ENCODE measurements at places on chromosomes 16 and 17. TPM values are rescaled to one million over a fixed set of nuclear protein-coding genes. Genes with fewer than 3 reads are reported as not detected.

GRCh38 chr16:8850279-8850885 is 18.4 kb downstream of the CARHSP1 start:
- H3K4me3 ChIP-seq = no peak overlapping the region
- DNase-seq = no peak
- peaks cover 42% of the 10 kb centered on the region for H3K4me1 ChIP-seq

DNA sequence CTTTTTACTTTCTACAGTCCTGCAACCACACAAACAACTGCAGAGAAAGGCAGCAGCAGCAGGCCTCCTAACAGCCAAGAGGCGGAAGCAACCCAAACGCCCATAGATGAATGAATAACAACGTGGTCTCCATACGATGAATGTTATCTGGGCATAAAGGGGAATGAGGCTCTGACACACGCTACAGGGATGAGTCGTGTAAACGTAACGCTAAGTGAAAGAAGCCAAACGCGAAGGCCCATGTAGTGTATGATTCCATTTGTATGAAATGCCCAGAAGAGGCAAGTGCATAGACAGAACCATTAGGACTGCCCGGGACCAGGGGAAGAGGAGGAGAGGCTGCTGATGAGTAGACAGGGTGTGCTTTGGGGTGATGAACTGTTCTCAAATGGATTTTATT is 94.8 kb upstream of the DNAH17 start:
- H3K27ac ChIP-seq = no peak overlapping the region
- no peak for DNase-seq
- peaks cover 4% of the 10 kb centered on the region for H3K27me3 ChIP-seq
- no peaks in the 10 kb centered on the region for H3K4me1 ChIP-seq
- H3K36me3 ChIP-seq = peaks cover 11% of the 10 kb centered on the region
- no peak overlapping the region for H3K4me3 ChIP-seq

CTNS gene
- total RNA-seq = 17.2 TPM

DNA sequence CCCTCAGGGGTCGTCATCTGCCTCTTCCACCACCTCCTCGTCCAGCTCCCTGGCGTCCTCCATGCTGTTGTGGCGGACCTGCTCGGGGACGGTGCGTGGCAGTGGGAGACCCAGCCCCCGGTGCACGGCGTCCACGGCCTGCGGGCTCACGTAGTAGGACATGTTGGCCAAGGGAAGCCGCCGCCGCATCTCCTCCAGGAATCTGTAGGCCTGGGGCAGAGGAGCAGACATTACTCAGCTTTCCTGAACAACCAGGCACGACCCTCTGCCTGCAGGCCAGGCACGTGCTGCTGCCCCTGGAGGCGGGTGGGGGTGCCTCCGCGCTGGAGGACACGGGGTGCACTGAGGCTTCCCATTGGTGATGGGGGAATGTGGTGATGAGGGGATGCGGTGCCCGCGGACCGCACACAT is 17.8 kb downstream of the TELO2 start:
- H3K27me3 ChIP-seq = peaks cover 8% of the 10 kb centered on the region
- no peak overlapping the region for H3K4me3 ChIP-seq
- H3K27ac ChIP-seq = no peak overlapping the region
- H3K4me1 ChIP-seq = no peaks in the 10 kb centered on the region
- DNase-seq = no peak

DNA sequence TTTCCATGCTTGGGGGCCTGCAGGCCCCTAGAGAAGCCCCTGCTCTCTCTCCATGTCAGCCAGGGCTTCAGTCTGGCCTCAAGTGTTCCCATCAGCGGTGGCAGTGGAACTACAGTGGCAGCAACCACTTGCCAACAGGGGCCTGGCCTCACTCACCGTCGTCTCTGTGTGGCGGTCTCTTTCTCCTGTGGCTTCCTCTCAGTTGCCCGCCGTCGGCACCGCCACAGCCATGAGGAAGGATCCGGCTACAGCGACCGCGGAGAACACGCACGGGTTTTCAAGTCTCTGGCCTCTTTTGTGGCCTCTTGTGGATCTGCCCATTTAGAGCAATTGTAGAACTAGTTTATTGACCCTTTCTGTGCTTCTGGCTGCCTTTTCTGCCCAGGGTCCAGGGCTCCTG is 8.5 kb downstream of the ARMC7 start:
- DNase-seq = no peak
- H3K27ac ChIP-seq = no peak overlapping the region
- H3K4me3 ChIP-seq = no peak overlapping the region
- peaks cover 2% of the 10 kb centered on the region for H3K27me3 ChIP-seq

MT1A gene
- not detected for total RNA-seq

GRCh38 chr16:25868106-25868505 is 176.3 kb downstream of the HS3ST4 start:
- peaks cover 2% of the 10 kb centered on the region for H3K27me3 ChIP-seq
- H3K4me1 ChIP-seq = peaks cover 26% of the 10 kb centered on the region
- peaks cover 5% of the 10 kb centered on the region for H3K36me3 ChIP-seq
- peak overlapping the region; percentile 97 for H3K27ac ChIP-seq

- peaks cover 44% of the 10 kb centered on the region for H3K36me3 ChIP-seq
- H3K4me3 ChIP-seq = no peak overlapping the region
- H3K27me3 ChIP-seq = peaks cover 36% of the 10 kb centered on the region
These were observed 18.5 kb downstream of the MLYCD start for GRCh38 chr16:83917152-83918120.

- peaks cover 7% of the 10 kb centered on the region for H3K36me3 ChIP-seq
- no peak overlapping the region for H3K4me3 ChIP-seq
- no peaks in the 10 kb centered on the region for H3K27me3 ChIP-seq
- H3K27ac ChIP-seq = no peak overlapping the region
- no peak for DNase-seq
These were observed 3.4 kb upstream of the HSF5 start for GRCh38 chr17:58491510-58492045.

KRT25 gene
- total RNA-seq = not detected

- peak; percentile 54 for DNase-seq
- no peak overlapping the region for H3K4me3 ChIP-seq
- peaks cover 8% of the 10 kb centered on the region for H3K4me1 ChIP-seq
- peaks cover under 1% of the 10 kb centered on the region for H3K36me3 ChIP-seq
- no peak overlapping the region for H3K27ac ChIP-seq
- peaks cover 2% of the 10 kb centered on the region for H3K27me3 ChIP-seq
These were observed 17.7 kb downstream of the CCL17 start for GRCh38 chr16:57422026-57422944.

CRYBA1 gene
- total RNA-seq = 2.7 TPM

- no peak for DNase-seq
- no peak overlapping the region for H3K27ac ChIP-seq
- H3K36me3 ChIP-seq = no peaks in the 10 kb centered on the region
These were observed 1.4 kb upstream of the NRN1L start for GRCh38 chr16:67883146-67883871.

TMEM100 gene
- 1.4 TPM for total RNA-seq

- H3K4me1 ChIP-seq = peaks cover 4% of the 10 kb centered on the region
- H3K36me3 ChIP-seq = peaks cover 5% of the 10 kb centered on the region
- H3K4me3 ChIP-seq = no peak overlapping the region
- H3K27me3 ChIP-seq = no peaks in the 10 kb centered on the region
- H3K27ac ChIP-seq = no peak overlapping the region
These were observed 41.7 kb downstream of the ANKFY1 start for GRCh38 chr17:4221899-4222659.

OR3A3 gene
- total RNA-seq = not detected

SCARF1 gene
- 4.0 TPM for total RNA-seq

GRCh38 chr16:50371936-50372595 is 3.3 kb upstream of the BRD7 start:
- peak; percentile 46 for DNase-seq
- H3K27ac ChIP-seq = no peak overlapping the region
- peaks cover 13% of the 10 kb centered on the region for H3K4me1 ChIP-seq
- H3K4me3 ChIP-seq = no peak overlapping the region

DNA sequence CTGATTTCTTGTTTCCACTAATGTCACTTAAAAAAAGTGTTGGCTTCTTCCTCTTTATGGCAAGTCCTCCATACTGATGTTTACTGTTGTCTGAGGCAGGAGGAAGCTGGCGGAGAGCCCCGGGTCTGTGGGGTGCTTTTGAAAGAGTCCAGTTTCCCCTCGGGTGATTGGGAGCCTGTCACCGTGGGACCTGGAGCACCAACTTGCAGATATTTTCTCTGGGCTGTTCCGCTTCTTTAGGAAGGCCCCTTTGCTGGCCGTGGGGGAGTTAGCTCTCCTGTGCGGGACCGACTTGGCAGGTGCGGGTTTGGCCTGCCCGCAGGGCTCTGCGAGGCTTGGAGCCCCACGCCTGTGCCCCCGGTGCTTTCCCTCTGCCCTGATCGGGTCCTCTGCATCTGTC is 3.1 kb downstream of the BANP start:
- peaks cover 5% of the 10 kb centered on the region for H3K27me3 ChIP-seq
- H3K4me3 ChIP-seq = no peak overlapping the region
- no peak for DNase-seq

DNA sequence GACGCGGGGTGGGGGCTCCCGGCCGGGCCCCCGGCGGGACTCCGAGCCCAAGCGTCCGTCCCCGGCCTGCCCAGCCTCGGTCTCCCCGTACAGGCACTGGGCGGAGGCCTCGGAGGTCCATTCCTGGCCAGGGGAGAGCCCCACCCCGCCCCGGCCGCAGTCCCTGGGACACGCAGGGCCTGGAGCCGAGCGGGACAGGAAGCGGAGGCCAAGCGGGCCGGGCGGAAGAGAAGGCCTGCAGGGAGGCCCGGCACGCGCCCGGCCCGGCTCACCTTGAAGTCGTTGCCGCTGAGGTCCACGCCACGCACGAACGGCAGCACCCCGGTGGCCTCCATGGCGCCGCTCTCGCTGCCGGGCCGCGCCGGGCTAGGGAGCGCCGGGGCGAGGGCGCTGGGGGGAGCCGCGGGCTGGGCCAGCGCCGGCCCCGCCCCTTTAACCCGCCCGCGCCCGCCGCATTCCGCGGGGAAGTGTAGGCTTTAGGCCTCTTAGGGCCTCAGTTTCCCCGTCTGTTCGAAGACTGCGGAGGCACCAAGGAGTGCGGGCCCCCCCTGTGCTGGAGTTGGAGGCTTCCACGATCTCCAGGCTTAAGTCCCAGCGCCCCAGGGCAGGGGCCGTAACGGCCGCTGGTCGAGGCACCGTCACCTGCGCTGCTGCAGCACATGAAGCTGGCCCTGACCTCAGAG is at the start of gene FLII:
Gene FLII, minus strand, starts transcription at position 383 of the 683 bp plus-strand sequence. Its CDS starts 48 bp downstream, at position 335.
- H3K4me3 ChIP-seq = peak within 1 kb of the TSS; percentile 98
- no peaks in the 10 kb centered on the region for H3K4me1 ChIP-seq

GPRC5B gene
- total RNA-seq = 8.7 TPM

SCGB1C2 gene
- total RNA-seq = not detected

CDH13 gene
- total RNA-seq = 81.1 TPM

RPL27 gene
- total RNA-seq = 658 TPM

FZD2 gene
- total RNA-seq = 1.3 TPM

NAA38 gene
- total RNA-seq = 49.7 TPM

DNA sequence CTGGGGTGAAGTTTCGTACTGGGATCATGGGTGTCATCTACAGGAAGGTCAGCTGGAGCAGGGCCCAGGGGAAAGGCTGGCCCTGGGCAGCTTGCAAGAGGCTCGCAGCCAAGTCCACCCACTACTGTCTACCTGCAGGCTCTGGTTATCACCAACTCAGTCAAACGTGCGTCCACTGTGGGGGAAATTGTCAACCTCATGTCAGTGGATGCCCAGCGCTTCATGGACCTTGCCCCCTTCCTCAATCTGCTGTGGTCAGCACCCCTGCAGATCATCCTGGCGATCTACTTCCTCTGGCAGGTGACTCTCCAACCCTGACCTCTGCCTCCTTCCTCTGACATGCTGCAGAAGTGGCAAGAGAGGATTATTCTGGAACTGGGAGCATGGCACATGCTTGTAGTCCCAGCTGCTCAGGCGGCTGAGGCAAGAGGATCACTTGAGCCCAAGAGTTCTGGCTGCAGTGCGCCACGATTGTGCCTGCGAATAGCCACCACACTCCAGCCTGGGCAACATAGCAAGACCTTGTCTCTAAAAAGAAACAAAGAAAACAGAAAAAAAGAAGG is 29.2 kb downstream of the ABCC3 start:
- H3K27me3 ChIP-seq = peaks cover 18% of the 10 kb centered on the region
- no peak overlapping the region for H3K27ac ChIP-seq
- H3K4me3 ChIP-seq = no peak overlapping the region
- no peak for DNase-seq
- peaks cover 8% of the 10 kb centered on the region for H3K4me1 ChIP-seq
- peaks cover 7% of the 10 kb centered on the region for H3K36me3 ChIP-seq

- no peak overlapping the region for H3K4me3 ChIP-seq
- DNase-seq = no peak
- no peak overlapping the region for H3K27ac ChIP-seq
- no peaks in the 10 kb centered on the region for H3K4me1 ChIP-seq
- H3K36me3 ChIP-seq = no peaks in the 10 kb centered on the region
These were observed 14.8 kb downstream of the PSMD3 start for GRCh38 chr17:39995438-39995837.

ESRP2 gene
- not detected for total RNA-seq

KRT33B gene
- total RNA-seq = 0.61 TPM

NPIPB9 gene
- 3.0 TPM for total RNA-seq

GRCh38 chr16:3868556-3868955 is 12.0 kb downstream of the CREBBP start:
- peaks cover 2% of the 10 kb centered on the region for H3K27me3 ChIP-seq
- no peaks in the 10 kb centered on the region for H3K36me3 ChIP-seq
- H3K27ac ChIP-seq = no peak overlapping the region
- H3K4me1 ChIP-seq = peaks cover 61% of the 10 kb centered on the region
- DNase-seq = no peak

DNA sequence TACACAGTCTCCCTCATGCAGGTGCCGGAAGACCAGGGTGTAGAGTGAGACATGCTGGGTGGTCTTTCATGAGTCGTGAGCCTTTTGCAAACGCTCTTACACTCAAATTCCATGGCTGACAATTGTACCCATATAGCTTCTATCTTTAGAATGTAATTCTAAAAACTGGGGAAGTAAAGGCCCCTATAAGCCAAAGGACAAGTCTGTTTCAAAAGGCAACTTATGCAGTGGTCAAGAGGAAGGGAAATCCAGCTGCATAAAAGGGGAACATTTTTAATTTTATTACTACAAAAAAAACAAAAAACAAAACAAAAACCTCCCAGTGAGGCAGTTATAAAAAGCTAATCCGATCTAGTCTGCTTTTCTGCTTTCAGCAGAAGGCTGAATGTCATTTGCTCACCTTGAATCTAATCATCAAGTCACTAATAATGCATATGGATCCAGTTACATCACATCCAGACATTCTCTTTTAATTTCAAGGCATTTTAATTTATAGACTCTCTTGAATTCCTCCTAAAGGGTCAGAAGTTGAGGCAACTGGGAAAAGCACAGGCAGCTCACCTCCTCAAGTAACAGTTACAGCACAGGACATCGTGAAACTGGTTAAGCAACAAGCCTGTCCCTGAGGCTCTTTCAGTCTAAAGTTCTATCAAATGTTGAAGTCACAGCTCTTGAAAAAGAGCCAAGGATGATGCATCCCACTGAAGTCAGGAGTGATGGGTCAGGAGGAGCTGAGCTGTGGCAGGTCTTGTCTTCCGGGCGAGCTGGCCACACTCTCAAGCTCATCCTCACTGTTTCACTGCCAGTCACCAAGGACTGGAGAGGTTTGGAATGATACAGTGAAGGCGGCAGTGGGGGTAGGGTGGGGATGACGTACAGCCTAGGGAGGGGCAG is 99.7 kb downstream of the VPS53 start:
- peak overlapping the region; percentile 72 for H3K4me3 ChIP-seq
- peak overlapping the region; percentile 96 for H3K27ac ChIP-seq
- DNase-seq = no peak
- H3K27me3 ChIP-seq = peaks cover 3% of the 10 kb centered on the region

DNA sequence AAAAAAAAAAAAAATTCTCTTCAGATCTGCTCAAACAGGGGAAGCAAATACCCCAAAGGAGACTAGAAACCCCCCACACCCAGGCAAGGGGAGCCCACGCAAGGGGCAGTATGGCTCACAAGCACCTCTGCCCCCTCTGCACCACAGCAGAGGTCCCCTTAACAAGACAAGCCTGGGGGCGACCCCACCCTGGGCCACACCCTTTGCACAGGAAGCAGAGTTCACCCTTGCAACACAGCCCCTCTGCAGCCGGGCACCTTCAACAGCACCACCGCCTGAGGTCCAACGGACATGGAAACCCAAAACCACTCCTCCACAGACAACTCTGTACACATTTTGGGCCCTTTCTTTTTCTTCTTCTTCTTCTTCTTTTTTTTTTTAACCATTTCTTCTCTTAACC is 12.8 kb downstream of the AXIN1 start:
- H3K4me1 ChIP-seq = peaks cover 3% of the 10 kb centered on the region
- no peak overlapping the region for H3K27ac ChIP-seq
